ENCODE measurements at places on chromosomes 12 and 14.

GRCh38 chr14:48857366-48857765 is 728.8 kb downstream of the RPS29 start:
- DNase-seq = no peak

GRCh38 chr12:89671469-89671868 is 37.2 kb downstream of the ATP2B1 start:
- peak; percentile 91 for DNase-seq

GRCh38 chr12:61521258-61521657 is 738.9 kb upstream of the USP15 start:
- DNase-seq = no peak

- DNase-seq = no peak
These were observed 71.0 kb downstream of the PHETA1 start for GRCh38 chr12:111297703-111298426.

DNA sequence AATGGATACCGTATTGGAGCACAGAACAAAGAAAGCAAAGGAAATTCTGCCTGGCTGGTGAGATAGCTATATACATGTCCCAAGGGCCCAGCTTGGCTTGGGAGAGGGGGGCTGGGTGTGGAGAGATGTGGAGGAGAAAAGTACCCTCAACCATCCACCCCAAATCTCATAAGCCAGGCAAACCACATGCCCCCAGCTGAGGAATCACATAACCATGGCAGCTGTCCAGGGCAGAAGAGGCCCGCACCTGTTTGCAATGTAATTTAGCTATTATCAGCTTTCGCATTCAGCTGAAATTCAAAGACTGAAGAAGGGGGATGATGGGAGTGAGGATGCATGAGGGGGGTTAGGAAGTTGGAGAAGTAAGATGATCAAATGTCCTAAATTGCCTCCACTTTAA is 196.1 kb downstream of the TBX5 start:
- DNase-seq = no peak

DNA sequence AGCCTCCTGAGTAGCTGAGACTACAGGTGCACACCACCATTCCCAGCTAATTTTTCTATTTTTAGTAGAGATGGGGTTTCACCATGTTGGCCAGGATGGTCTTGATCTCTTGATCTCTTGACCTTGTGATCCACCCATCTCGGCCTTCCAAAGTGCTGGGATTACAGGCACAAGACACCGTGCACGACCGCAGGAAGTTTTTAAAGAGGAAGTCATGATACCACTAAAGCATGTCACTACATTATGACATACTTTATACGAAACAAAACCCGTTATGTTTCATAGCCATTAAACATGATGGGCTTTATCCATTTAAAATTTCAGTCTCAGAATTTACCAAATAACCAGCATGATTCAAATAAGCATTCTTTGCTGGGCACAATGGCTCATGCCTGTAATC is 83.8 kb upstream of the DUSP6 start:
- no peak for DNase-seq

DNA sequence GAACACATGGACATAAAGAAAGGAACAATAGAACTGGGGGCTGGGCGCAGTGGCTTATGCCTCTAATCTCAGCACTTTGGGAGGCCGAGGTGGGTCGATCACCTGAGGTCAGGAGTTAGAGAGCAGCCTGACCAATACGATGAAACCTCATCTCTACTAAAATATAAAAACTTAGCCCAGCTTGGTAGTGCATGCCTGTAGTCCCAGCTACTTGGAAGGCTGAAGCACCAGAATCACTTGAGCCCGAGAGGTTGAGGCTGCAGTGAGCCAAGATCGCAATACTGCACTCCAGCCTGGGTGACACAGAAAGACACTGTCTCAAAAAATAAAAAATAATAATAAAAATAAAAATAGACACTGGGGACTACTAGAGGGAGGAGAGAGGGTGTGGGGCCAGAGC is 154.5 kb downstream of the SEC23A start:
- no peak for DNase-seq

DNA sequence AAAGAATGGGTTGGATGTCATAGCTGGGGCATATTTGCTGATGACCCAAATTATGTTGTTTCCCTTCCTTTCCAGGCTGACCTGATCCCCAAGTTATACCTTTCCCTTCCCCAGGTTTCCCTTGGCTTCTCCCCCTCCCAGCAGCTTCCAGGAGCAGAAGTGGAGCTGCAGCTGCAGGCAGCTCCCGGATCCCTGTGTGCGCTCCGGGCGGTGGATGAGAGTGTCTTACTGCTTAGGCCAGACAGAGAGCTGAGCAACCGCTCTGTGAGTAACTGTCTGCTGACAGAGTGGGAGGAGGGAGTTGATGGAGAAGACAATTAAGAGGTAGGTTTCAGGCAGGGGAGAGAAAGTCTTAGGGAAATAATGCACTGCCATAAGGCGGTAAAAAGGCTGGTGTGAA is 25.0 kb downstream of the A2ML1 start:
- no peak for DNase-seq

- DNase-seq = no peak
These were observed 27.4 kb upstream of the TSPAN9 start for GRCh38 chr12:3049611-3050249.

DNA sequence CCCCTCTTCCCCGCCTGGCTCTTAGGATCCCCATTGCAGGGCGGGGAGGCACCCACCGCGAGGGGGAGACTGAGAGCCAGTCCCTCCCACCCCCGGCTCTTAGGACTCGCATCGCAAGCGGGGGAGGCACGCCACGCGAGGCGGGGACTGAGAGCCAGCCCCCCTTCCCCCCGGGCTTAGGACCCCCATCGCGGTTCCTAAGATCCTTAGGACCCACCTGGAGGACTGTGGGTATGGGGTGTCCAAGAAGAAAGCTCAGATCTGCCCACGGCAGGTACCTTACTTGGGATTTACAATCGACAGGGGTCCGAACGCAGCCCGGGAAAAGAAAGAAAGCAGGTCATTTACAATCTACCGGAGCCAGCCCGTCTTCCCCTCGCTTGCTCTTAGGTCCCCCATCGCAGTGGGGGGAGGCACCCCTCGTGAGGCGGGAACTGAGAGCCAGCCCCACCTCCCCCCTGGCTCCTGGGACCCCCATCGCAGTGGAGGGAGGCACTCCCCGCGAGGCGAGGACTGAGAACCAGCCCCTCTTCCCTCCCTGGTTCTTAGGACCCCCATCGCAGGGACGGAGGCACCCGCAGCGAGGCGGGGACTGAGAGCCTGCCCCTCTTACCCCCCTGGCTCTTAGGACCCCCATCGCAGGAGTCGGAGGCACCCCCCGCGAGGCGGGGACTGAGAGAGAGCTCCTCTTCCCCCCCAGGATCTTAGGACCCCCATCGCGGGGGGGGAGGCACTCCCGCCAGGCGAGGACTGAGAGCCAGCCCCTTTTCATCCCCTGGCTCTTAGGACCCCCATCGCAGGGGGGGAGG is 43.7 kb downstream of the DDX11 start:
- DNase-seq = peak; percentile 12

DNA sequence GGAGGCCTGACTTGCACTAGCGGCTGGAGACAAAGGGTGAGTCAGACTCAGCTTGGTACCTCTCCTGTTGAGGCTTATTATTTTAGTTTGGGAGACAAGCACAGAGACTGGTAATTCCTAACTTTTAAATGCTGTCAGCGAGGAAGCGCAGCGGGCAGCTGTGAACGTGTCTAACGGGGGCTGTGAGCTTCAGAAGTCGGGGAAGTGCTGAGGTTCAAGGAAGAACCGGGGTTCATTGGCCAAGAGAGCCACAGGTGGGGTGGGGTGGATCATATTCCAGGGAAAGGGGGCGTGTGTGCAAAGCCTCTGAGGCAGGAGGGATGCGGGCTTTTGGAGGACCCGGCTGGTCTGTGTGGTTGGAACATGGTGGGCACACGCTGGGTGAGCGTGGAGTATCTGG is 36.1 kb upstream of the ADGRD1 start:
- no peak for DNase-seq

DNA sequence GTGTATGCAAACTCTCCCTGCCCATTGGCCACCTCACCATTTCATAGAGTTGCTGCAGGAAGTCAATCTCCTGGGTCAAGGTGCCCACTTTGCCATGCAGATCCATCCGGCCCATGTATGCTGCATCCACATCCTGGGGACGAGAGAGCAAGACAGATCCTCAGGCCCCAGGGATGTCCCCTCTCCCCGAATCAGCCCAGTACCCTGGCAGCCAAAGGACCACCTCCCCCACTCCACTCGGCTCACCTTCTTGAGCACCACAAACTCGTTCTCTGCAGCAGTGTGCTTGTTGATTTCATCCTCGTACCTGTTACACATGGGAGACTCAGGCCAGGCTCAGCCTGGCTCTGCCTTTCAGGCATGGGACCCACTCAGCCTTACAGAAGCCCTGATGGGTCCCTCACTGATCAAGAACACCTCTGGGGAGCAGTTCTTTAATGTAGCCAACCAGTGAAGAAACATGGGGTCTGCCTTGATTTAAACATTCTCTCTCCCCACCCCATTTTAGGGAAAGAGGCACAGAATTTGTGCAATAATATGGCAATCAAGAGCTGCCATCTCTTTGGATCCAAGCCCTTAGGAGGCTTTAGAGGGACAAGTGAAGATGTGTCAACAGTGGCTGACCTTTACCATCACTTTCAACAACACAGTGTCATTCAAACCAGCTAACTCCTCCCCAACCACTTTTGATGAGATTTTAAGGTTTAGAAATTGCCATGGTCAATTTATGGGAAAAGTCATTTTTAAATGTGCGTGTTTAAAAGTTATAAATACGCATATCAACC is 3.9 kb downstream of the KRT79 start:
- no peak for DNase-seq

- no peak for DNase-seq
These were observed 243.6 kb downstream of the DPY19L2 start for GRCh38 chr12:63424671-63425070.

DNA sequence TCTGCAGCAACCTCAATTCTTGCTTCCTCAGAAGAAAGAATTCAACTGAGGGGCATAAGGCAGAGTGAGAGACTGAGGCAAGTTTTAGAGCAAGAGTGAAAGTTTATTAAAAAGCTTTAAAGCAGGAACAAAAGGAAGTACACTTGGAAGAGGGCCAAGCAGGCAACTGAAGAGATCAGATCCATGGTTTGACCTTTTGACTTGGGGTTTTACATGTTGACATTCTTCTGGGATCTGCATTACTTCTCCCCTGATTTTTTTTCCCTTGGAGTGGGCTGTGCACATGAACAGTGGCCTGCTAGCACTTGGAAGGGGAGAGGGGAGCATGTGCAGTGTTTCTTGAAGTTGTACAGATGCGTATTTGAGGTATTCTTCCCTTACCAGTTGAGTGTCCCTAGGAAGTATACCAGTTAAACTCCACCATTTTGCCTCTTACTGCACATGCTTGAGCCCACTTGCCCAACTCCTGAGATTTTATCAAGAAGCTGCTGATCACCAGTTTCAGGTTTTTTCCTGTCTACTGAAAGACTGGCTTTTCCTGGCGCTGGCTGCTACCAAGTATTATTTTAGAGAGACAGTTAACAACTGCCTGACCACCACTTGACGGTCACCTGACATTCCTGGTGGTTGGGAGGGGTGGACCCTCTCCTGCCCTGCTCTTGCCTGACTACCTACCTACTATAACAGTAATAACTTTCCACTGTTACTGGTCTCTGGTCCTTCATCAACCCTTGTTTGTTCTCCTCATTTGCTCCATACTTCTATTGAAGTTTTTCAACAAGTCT is 26.0 kb upstream of the TMTC2 start:
- DNase-seq = peak; percentile 9

GRCh38 chr12:121468499-121468801 is 68.5 kb downstream of the RNF34 start:
- DNase-seq = no peak

DNA sequence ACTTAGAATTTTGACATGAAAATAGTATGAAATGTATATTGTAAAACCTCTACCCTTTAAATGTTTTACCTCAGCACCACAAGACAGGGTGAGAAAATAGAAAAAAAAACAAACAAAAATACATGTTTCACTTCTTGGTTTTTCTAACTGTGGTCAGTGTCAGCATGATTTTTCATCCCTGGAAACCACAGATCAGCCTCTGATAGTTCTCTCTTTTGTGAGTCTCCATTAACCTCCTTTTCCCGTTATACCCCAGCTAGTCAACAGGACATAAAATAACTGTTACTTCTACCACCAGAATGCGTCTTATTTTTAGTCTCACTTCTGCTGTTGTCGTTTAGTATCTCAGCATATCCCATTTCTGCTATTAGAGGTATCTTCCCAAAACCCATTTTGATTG is 48.3 kb upstream of the KCNMB4 start:
- no peak for DNase-seq

DNA sequence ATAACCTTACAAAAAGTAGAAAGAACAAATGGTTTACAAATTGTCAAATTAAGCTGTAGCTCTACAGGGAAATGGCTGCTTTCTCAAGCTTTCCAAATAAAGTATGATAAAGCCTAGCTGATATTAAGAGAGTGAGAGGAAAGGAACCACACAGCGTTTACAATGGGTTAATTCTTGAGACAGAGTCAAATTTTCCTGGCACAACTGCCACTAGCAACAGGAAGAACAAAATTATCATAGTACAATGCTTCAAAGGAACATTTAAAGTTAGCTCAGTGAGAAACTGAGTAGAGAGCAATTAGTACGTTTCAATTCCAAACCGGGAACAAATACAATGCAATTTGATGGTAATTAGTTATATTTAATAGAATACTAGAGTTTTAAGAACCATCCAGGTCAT is 116.0 kb downstream of the PPP1R12A start:
- no peak for DNase-seq

DNA sequence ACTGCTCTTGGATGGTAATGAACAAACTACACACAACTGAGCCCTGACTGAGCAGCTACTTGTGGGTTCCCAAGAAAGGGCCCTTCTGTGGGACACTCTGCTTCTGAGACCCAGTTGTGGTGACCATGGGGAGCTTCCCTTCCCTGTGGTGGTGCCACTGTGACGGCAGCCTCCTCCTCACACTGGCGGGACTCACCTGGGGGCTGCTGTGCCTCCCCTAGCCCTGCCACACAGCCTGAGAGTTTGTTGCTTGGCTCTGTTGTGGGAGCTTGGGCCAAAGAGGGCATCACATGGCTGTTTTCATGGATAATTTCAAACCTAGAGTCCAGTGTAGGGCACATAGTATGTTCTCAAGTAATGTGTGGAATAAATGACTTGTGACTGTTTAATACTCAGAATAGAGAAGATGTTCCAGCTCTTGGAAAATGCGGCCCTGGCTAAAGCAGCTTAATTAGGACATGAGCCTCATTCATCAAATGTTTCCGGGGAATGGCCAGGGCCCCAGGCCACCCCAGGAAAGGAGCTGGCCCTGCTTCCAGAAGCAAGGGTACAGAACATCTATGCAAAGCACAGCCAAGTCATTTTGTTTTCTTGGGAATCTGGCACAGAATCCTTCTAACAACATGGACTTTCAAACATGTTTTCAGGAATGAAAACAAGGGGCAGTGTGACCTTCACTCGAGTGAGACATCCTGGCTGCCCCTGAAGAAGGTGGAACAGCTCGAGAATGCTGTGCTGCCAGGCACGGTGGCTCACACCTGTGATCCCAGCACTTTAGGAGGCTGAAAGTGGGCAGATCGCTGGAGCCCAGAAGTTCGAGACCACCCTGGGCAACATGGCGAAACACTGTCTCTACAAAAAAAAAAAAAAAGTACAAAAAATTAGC is 21.2 kb downstream of the ZFYVE21 start:
- DNase-seq = no peak

GRCh38 chr12:66708704-66709456 is 30.0 kb upstream of the GRIP1 start:
- DNase-seq = peak; percentile 12

Measured in fibroblast of upper back skin (primary cell).